Osteoblast (primary cell): ENCODE measurements at places on chromosomes 6 and 20. TPM values are rescaled to one million over a fixed set of nuclear protein-coding genes. Genes with fewer than 3 reads are reported as not detected.

MTG2 gene
- 22.1 and 25.0 TPM in 2 replicates for total RNA-seq

KCNQ5 gene
- total RNA-seq = 4.0 and 8.5 TPM in 2 replicates

C6orf118 gene
- total RNA-seq = not detected in 2 replicates

HCRTR2 gene
- under 0.01 TPM in 1 of 2 replicates, not detected in the other for total RNA-seq

HEY2 gene
- total RNA-seq = 2.2 and 2.4 TPM in 2 replicates

MYLIP gene
- 10.1 and 13.8 TPM in 2 replicates for total RNA-seq

EYS gene
- under 0.01 TPM in 2 replicates for total RNA-seq

C6orf163 gene
- 2.7 and 3.3 TPM in 2 replicates for total RNA-seq
